Retina (tissue), 1 donor: ENCODE measurements at places on chromosomes 6 and 20.

DNA sequence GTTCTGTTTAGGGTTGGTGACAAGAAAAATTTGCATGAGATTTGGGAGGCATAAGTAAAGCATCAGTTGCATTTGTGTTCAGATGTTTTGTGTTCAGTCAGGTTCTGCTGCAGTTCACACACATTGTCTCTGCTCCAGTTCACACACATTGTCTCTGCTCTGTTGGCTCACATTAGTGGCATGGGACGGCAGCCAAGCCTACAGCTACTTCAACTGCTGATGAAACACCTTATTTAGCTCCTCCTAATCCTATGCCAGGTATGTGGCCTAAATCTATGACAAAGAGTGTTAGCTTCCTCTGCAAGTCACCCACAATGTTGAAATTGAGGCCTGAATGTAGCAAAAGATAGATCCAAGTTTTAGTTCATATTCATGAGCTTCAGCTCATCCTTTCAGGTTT lies 278.1 kb upstream of the SYNCRIP start:
- peak; percentile 41 for DNase-seq

DNA sequence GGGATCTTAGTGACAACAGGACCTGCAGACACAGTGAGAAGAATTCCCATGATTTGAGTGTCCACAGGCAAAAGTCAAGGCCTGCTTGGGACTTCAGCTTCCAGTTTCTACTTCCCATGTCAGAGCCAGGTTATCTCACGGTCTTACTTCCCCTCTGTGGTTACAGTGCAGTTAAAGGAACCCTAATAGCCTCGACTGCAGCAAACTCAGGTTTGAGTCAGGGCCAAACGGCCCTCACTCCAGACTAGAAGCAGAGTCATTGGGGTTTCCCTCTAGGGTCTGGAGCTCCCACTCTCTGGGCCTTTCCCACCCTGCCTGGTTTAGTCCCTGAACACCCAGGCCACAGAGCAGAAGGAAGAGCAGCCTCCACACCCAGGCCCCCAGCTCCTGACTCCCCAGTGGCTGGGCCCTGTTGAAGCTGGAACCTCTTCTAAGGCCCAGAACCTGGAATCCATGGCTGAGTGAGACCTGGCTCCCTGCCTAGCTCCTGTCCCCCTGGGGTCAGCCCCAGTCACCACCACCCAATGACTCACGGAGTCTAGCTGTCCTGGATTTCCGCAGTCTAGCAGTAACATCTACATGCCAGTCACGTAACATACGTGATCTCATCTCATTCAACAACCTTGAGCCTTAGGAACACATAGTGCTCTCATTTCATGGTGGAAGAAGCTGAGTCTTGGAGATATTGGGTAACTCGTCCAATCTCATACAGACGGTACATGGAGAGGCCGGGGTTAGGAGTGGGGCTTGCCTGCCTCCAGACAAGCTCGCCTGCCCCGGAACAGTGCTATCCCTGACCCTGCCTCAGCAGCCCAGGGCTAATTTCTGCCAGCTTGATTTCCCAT lies 9.2 kb upstream of the GHRH start:
- DNase-seq = no peak

DNA sequence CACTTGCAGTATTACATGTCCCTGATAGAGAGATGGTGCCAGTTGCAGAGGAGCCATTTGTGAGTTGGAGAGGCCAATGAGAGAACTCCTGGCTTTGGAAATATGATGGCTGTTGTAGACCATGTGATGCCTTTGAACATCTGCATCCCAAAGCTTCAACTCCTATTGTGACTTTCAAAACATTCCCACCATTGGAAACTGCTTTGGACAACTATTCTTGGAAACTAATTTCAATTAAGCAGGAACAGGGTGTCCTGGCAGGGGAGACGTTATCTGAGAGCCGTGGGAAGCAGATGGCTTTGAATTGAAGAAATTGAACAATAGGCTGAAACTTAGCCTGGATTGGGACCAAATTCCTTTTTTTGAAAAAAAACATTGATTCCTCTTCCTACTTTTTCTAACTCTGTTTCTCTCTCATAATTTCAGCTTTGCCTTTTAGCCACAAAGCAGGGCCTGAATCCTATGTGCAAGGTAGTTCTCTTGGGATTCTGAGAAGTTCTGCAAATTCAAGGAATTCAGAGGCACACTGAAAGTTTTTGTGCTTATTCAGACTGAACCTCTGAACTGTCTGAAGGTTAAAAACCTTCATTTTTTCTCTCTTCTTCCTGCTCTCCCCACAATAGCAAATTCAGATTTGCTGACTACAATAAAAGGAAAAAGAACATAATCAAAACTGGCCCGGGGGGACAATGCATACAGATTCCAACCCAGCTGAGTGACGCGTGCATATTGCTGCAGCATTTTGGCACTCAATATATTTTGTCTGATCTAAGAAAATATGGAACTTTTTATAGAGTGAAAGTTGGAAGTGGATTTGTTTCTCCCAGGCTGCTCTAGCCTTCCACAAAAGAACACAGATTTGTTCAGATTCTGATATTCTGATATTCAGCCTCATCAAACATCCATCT lies 720.4 kb upstream of the CHD6 start:
- DNase-seq = no peak

- no peak for DNase-seq
These were observed 112.1 kb upstream of the IYD start for GRCh38 chr6:150256618-150257272.

- no peak for DNase-seq
These were observed 781.0 kb upstream of the GJE1 start for GRCh38 chr6:141351721-141352120.

GRCh38 chr6:125270380-125270779 lies 31.4 kb downstream of the HDDC2 start:
- DNase-seq = no peak
